Cortex of kidney (tissue), 1 donor: ENCODE measurements at places on chromosomes 5 and 9.

- no peak for DNase-seq
These were observed 8.9 kb downstream of the OR13J1 start for GRCh38 chr9:35861161-35861897.

GRCh38 chr9:98774746-98775145, 21.6 kb downstream of the ANKS6 start:
- no peak for DNase-seq

DNA sequence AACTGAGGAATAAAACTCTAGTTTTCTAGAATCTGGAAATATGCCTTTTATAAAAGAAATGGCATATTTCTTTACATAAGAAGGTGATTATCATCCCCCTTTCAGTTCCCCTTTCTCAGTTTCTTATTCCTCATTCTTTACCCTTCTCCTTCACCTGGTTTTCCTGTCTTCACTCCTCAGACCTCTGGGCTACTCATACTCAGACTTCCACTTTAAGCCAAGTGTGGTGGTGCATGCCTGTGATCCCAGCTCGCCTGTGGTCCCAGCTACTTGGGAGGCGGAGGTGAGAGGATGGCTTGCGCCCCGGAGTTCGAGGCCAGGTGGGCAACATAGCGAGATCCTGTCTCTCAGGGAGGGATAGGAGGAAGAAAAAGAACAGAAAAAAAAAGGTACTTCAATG, 57.2 kb downstream of the RANBP6 start:
- DNase-seq: no peak

GRCh38 chr9:74824654-74825053, 63.1 kb downstream of the TRPM6 start:
- no peak for DNase-seq

DNA sequence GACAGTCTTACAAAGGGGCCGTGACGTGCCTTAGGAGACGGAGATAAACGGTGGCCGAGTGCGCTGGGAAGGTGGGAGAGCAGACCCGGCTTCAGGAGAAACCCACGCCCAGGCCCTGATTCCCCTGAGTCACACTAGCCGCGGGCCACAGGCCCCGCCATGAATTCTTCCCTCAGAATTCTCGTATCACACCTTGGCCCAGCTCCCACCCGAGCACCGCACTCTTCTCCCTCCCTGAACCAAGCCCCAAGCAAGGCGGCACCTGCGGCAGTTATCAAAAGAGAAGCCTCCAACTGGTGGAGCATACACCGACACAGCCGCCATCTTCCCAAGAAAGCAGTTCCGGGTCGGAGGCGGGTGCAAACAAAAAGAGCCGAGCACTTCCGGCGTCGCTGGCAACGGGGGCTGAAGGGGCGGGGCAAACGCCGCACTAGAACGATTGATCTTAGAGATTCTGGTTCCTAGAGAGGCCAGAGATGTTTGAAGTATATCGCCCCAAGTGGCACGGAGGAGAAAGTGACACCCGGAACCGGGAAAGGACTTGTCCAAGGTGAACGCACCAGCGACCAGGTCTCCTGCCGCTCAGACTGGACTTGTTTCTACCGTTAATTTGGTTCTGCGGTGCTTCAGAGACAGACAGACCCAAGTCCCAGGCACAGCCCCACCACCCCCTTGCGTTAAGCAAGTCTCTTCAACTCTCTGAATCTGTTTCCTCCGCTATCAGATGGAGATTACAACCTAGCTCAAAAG, at the start of gene PSMB7:
Gene PSMB7 (minus strand): TSS at position 341 of the 750 bp plus-strand sequence. CDS start 17 bp downstream, at position 324.
- peak; percentile 34 for DNase-seq

GRCh38 chr5:58255386-58255785, 204.5 kb downstream of the PLK2 start:
- DNase-seq: no peak

GRCh38 chr5:133750356-133750755, 138.0 kb upstream of the FSTL4 start:
- no peak for DNase-seq

DNA sequence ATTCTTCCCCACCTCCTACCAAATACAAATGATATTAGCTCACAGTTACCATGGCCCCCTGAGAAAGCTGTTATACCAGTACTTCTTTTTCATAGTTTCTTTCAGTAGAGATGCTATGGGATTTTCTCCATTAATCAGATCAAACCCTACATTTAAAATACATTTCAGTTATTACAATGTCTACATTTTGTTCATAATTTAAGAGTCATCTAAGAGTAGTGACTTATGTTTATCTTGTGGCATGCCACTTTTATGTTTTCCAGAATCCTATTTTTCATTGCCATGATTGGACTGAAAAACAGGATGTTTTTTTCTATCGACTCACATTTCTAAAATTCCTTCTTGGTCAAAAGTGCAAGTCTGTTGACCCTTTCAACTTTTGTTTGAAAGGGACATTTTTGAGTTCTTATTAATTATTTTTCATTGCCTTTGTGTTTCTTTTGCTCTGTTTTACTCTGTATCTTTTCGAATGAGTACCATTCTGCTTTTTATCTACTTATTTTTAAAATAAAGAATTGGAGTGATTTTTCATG, 77.4 kb upstream of the ANXA1 start:
- DNase-seq: no peak

DNA sequence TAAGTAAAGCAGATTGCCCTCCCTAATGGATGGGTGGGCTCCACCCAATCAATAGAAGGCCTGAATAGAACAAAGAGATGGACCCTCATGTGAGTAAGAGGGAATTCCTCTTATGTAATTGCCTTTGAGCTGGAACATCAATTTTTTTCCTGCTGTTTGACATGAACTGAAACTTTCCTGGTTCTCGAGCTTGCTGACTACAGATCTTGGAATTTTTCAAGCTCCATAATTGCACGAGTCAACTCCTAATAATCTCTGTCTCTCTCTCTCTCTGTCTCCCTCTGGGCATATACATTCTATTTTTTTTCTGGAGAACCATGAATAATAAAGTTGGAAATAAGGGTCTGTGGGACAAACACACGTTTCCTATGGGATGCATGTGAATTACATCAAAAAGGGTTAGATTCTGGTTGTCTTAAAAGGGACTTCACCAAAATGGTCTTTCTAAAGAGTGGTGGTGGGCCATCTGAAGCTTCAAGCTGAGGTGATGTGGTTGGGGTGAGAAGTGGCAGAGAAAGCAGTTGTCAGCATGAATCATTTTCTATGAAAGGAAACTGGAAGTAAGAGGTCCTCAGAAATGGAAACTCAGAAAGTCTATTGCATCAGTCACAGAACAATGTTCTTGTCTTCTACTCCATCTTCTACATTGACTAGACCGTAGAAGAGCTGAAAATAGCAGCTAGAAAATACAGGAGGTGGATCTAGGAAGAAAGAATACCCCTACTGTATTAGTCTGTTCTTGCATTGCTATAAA, 47.0 kb upstream of the HOMER1 start:
- no peak for DNase-seq

DNA sequence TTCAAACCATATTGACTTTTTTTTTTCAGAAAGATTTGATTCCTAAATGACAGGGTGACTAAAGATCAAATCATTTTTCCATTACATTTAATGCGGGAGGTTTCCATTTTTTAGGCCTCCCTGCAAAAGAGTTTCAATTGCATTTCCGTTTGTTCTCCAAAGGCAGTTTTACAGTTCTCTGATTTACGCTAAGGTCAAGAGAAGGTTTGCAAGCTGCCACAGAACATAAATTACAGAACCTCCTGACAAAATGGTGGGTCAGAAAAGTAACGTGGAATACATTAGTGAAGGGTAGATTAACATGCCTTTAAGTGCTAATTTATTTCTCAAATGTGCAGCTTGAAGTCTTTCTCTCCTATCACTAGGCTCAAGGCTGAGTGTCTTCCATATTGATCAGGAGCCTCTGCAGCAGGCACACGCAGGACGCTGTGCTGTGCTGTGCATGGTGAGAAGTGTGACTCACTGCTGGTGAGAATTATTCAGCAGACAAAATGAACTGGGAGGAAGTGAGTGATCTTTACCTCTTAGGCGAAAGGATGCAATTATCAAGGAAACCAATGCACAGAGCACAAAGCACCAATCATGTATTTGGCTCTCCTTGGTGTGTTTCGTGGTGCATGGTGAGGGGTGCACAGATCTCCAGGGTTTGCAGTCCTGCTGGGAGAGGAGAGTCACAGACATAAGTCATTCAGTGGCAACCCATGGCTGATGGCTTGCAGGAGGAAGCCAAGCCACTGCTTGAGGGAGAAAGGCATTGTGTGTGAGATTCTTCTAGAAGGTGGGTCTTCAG, 136.3 kb downstream of the TENT4A start:
- DNase-seq: no peak

- DNase-seq: no peak
These were observed 205.1 kb downstream of the SNCAIP start for GRCh38 chr5:122517091-122517490.

- no peak for DNase-seq
These were observed 166.4 kb downstream of the GADD45G start for GRCh38 chr9:89771205-89771604.

DNA sequence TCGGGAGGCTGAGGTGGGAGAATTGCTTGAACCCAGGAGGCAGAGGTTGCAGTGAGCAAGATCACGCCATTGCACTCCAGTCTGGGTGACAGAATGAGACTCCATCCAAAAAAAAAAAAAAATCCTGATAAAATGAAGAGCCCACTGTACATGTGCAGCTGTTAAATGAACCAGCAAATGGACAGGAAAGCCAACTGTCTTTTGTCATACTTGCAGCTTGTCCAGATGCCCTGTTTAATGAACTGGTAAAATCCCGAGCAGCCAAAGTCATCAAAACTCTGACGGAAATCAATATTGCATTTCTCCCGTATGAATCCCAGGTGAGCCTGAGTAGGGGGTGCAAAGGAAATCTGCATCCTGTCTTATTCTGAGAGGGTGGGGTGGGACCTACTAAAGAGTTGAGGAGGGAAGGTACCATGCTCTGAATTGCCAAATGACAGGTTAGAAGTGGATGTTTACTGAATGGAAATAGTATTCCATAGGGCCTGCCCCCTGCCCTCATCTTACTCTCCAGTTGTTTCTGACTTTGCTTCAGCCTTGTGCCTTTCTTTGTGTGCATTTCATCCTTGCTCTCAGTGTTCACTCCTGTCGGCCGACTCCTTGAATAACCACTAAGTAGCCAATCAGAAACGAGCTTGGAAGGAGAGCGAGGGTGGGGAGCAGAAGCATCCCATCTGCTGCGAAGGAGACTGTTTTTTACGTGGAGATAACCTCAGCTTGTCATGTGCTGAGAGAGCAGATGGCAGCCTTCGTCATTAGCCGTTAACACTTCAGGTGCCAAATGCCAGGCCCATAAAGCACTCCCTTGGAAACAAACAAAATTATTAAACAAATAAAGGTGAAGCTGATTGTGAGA, 45.7 kb upstream of the CFAP157 start:
- no peak for DNase-seq

GRCh38 chr5:62287237-62287636, 18.8 kb upstream of the KIF2A start:
- no peak for DNase-seq

DNA sequence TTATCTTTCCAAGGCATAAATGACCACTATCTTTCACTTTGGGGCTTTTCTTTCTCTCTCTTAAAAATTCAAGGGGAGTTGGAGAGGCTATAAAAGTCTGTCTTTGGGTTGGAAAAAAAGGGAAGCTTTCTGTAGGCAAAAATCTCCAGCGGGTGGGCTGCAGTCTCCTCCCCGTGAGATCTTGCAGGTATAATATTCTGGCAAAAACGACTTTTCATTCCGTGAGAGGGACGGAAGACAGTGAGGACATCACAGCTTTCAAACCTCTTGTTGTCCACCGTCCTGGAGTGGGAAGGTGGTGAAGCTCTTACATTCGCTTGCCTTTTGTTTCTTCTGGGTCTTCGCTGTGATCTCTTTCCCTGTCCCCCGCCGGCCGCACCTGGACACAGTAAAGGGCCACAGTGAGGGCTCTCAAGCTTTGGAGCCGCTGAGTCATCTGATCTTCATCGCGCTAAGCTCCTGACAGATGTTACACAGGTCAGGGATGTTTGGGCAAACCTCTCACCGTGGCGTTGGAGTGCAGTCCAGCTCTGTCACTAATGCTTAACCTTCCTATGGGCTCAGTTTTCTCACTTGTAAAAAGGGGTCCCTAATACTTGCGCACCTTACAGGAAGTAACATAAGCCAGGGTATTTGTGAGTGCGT, 61.9 kb upstream of the MEGF10 start:
- no peak for DNase-seq

GRCh38 chr9:114855488-114855887, 49.6 kb upstream of the TNFSF15 start:
- no peak for DNase-seq

DNA sequence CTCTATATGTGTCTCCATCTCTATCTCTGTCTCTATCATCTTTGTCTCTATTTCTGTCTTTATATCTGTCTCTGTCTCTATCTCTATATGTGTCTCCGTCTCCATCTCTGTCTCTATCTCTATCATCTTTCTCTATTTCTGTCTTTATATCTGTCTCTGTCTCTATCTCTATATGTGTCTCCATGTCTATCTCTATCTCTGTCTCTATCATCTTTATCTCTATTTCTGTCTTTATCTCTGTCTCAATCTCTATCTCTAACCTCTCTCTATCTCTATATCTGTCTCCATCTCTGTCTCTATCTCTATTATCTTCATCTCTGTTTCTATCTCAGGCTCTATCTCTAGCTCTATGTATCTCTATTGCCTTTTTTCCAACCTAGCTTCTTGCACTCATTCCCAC, 37.0 kb downstream of the IRX4 start:
- no peak for DNase-seq

- DNase-seq: no peak
These were observed 46.7 kb downstream of the INSYN2B start for GRCh38 chr5:169933616-169934015.

- no peak for DNase-seq
These were observed 243.8 kb upstream of the ZNF462 start for GRCh38 chr9:106619211-106619610.

DNA sequence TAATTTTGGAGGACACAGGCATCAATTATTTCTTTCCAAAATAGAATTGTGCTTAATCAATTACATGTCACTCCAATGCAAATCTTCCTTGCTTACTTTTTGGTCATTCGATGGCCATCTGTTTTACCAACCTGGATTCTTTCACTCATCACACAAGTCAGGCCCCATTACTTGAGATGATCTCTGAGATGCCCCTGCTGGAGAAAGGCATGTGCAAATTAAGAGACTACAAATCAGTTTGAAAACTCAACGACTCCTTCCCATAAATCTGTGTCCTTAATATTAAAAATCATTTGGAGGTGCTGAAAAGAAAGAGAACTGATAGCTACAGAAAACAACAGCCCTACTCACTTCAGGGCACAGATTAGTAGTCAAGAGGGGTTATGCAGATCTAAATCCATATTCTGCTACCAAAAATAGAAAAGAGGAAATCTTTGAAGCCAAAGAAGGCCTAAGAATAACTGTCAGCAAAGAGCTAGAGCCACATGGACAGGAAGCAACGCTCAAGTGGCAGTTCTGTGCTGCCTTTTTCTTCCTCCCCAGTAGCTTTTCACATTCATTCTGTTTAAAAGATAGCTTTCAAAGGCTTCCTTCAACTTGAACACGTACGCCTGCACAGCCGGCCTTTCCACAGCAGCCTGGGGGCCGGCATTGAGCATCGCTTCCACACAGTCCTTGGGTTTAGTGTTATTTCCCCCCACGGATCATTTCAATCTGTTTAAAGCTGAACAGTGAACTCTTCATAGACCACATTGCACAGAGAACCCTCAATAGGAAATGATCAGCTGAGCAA, 79.3 kb upstream of the MAP3K1 start:
- DNase-seq: no peak

- no peak for DNase-seq
These were observed 9.7 kb downstream of the AFF4 start for GRCh38 chr5:132953710-132954109.
